Upper lobe of left lung (tissue), 6 donors: ENCODE measurements at places on chromosomes 12 and 14. TPM values are rescaled to one million over a fixed set of nuclear protein-coding genes. Genes with fewer than 3 reads are reported as not detected.

Gene KRT75
- total RNA-seq: not detected

Gene FOXN4
- total RNA-seq: 5.2 TPM

Gene AQP2
- total RNA-seq: not detected

Gene POTEM
- not detected for total RNA-seq

Gene MYF6
- not detected for total RNA-seq

Gene DIO2
- total RNA-seq: 1.7 TPM

Gene RNU4-1
- under 0.01 TPM for total RNA-seq

Gene FGF23
- total RNA-seq: not detected

Gene AMDHD1
- total RNA-seq: 2.2 TPM

Gene GPRC5A
- 698 TPM for total RNA-seq

Gene RPS6KL1
- 29.3 TPM for total RNA-seq

Gene PYM1
- 30.4 TPM for total RNA-seq

DNA sequence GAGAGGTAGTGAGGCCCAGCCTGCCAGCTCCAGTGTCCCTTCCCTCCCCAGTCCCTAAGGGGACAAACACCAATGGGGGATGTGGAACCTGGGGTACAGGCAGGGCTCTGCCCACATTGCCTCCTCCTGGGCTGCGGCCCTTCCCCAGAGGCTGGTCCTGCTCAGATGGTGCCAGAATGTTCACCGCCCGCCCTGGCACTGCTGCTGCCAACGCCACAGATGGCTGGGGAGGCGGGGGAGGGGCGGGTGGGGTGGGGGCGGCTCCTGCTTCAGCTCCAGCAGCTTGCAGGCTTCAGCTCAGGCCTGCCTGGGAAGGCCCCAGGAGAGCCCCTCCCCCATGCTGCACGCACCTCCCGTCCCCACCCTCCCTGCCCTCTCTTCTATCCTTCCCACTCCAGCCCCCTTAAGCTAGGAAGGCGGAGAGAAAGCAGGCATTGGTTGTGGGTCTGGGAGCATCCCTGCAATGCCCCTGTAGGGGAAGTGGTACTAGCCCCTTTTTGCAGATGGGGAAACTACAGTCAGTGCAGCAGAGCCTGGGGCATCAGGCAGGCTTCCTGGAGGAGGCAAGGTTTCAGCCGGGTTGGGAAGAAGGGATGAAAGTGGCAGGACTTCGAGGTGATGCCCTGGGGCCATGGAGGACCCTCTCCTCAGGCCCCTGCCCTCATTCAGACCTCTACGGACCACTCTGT lies 2.0 kb upstream of the BEGAIN start:
- no peak for DNase-seq

GRCh38 chr12:11739980-11740577 lies 90.6 kb downstream of the ETV6 start:
- DNase-seq: no peak

GRCh38 chr14:64815257-64815656 lies 64.5 kb downstream of the SPTB start:
- no peak for DNase-seq

DNA sequence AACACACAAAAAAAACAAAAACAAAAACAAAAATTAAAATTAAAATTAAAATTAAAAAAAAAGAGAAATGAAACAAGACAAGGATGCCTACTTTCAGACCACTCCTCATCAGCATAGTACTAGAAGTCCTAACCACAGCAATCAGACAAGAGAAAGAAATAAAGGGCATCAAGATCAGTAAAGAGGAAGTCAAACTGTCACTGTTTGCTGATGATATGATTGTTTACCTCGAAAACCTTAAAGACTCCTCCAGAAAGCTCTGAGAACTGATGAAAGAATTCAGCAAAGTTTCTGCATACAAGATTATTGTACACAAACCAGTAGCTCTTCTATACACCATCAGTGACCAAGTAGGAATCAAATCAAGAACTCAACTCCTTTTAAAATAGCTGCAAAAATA lies 29.2 kb downstream of the ALG10 start:
- DNase-seq: no peak

- no peak for DNase-seq
Measured at GRCh38 chr12:673849-674248, 10.6 kb upstream of the NINJ2 start.

DNA sequence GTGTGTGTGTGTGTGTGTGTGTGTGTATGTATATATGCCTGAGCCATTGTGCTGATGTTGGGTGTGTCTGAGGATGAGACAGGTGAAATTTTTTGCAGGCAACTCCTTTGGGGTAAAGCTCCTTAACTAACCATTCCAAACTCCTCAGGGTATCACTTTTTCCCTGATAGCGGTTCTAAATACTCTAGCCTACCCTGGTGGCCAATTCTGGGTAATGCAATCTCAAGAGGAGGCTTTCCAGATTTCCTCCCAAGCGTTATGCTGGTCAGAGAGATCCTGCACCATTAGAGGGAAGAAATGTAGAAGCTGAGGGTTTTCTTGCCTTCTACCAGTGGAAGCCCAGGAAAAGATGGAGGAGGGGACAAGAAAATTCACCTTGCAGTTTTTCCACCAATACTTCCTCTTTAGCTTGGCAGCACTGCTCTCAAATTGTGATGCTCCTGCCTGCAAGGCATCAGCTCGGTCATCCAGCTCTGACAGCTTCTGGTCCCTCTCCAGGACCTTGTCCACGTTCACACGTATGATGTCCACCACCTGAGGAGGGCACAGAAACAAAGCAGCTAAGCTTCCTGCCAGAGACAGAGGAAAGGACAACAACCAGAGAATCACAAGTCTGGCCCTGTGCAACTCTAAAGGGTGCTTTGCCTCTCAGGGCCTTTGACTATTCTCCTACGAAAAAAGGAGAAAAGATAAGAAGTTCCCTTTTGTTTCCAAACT lies 4.9 kb downstream of the VAMP1 start:
- no peak for DNase-seq

DNA sequence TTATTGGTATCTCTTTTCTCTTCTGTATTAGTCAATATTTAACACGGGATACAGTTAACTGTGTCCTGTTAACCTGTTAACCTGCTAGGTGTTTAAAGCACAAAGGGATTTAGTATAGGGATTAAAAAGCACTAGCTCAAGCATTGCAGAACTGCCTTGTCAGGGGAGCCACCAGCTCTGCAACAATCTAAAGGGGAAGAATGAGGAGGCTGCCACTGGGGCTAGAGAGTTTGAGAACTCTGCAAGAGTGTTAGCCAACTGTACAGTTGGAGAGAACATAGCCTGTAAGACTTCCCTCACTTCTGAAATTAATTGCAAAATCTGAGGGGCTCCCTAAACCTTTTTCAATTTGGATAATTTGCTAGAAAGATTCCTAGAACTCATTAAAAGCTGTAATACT lies 6.5 kb upstream of the VRK1 start:
- DNase-seq: no peak

GRCh38 chr14:84074626-84075025 lies 1455.3 kb upstream of the FLRT2 start:
- no peak for DNase-seq

GRCh38 chr12:21718403-21718802 lies 56.1 kb downstream of the KCNJ8 start:
- DNase-seq: no peak

- no peak for DNase-seq
Measured at GRCh38 chr12:16622338-16622737, 16.4 kb upstream of the LMO3 start.

GRCh38 chr12:47725091-47725772 lies at the start of gene ENDOU:
Gene ENDOU, minus strand, starts transcription at chr12:47725490. Its CDS starts 77 bp downstream, at chr12:47725413.
- DNase-seq: no peak

GRCh38 chr12:52213564-52214420 lies 19.3 kb upstream of the KRT7 start:
- DNase-seq: peak; percentile 91

DNA sequence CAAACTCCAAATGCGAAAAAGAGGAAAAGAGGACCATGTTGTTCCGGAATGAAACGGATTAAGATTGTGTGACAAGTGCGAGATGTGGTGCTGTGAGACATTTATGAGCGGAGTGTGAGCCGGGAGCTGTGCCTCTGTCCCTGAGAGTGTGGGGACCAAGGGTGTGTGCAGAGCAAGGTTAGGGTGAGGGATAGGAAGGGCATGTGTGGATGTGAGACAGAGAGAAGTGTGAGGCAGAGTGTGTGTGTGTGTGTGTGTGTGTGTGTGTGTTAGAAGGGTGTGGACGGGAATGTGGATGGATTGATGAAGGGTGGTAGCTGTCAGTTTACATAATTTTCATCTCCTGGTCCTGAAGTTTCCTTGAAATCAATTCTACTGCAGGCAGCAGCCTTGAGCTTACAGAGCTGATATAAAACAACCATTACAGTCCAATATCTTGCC lies 4.3 kb upstream of the OTX2 start:
- no peak for DNase-seq

- DNase-seq: no peak
Measured at GRCh38 chr12:71810921-71811320, 28.6 kb upstream of the TBC1D15 start.

DNA sequence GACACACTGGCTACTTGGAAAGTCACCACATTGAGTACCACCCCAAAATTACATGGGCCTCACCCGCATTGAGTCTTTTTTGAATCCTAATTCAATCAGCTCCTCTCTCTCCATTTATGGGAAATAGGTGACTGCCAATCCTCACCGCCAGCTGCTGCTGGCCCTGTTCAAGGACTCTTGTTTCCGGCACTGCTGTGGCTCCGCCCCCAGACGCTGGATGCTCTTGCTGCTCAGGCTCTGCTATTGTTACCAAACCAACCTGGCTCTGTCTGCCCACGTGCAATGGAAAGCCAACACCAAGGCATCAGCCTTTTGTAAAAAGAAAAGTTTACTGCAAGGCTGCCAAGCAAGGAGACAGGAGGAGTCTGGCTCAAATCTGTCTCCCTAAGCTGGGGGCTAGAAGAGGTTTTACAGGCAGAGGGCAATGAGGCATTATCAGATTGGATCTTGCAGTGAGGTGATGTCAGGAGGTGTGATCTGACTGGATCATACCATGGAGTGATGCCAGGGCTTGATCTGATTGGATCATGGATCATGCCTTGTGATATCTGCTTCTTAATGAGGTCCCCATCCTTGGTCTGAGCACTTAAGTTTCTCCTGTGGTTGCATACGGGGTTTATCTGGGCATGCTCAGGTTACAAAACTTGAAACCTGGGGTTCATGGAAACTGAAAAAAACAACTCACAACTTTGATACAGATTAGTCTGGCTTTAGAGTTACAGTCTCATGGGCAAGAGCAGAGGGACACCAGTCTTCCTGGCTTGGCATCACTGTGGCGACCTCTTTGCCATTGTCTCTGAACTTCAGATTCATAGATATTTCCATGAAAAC lies 117.1 kb upstream of the SLC35F4 start:
- peak; percentile 46 for DNase-seq

DNA sequence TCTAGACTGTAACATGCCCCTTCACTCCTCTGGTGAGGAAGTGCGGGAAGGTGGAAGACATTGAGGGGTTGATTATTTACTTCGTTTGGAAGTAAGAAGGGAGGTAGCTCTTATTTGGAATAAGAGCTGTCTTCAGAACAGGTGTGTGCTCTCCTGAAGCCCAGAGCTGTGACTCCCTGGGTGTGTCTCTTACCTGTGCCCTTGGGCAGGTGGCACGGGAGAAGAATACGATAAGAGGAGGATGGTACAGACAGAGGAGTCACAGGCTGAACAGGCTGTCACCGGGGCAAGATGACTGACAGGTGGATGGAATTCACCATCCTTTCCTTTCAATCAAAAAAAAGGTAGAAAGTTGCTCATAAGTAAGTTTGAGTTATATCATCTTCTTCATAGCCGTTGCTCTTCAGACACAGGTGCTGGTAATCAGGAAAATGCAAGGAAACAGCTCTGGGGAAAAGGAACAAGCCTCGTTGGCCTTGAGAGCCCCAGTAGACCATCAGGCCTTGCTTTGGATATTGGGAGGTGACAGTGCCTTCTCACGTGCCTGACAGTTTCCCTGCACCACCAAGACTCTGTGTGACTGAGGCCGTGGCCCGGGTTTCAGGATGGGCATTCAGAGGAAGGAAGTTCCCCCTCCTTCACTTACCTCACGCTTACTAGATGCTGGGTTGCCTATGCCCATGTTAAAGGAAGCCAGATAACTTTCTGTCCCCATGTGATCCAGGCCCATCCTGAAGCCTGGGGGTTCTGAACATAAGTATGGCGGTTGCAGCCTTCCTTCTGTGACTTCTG lies 120.4 kb downstream of the ETV6 start:
- DNase-seq: peak; percentile 39

DNA sequence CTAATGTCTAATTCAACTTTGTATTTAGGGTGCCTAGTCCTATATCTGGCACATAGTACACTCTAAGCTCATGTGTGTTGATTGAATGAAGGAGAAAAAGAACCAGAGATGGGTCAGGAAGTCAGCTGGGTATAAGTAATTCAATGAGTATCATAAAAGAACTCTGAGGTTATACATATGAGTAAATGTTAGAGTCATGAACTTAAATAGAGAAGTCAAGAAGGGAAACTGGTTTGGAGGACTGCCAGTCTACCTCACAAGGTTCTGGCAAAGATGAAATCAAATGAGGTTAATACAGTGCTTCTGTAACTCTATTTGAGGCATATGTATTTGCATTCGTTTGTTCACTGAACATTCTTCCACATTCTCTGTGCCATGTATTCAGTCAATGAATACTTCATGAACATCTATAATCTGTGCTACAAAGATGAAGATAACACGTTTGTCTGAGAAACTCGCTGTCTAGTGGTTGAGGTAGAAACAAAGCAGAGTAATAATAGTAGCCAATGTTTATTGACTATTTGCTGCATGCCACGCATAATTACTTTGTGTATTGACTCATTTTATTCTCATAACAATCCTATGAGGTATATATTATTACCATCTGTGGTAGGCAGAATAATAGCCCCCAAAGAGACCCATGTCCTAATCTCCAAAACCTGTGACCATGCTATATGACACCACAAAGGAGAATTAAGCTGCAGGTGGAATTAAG lies 88.9 kb downstream of the PTGER2 start:
- no peak for DNase-seq

GRCh38 chr12:120680165-120680738 lies 6.7 kb upstream of the MLEC start:
- no peak for DNase-seq

DNA sequence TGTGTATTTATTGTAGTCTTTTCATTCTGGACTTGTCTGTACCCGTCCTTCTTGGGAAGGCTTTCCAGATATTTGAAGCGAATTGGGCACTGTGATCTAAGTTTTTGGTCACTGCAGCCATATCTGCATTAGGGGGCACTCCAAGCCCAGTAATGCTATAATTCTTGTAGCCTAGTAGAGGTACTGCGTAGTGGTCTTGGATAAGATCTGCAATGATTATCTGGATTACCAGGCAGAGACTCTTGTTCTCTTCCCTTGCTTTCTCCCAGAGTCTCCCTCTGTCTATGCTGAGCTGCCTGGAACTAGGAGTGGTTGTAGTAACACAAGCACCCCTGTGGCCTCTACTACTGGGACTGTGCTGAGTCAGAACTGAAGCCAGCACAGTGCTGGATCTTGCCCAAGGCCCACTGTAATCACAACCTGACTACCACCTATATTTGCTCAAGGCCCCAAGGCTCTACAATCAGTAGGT lies 30.0 kb downstream of the SLC38A2 start:
- DNase-seq: no peak

GRCh38 chr12:70052931-70053497 lies 190.2 kb upstream of the CNOT2 start:
- peak; percentile 73 for DNase-seq

DNA sequence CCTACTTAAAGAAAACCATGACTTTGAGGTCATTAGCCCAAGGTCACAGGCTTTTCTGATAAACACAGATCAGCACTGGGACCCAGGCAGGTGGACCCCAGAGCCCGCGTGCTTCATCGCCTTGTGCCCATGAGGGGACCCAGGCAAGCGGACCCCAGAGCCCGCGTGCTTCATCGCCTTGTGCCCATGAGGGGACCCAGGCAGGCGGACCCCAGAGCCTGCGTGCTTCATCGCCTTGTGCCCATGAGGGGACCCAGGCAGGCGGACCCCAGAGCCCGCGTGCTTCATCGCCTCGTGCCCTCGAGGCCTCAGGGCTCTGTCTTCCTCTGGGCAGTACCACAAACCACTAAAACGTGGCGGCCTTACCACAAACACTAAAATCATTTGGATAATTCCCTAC lies 31.7 kb downstream of the STX2 start:
- DNase-seq: peak; percentile 61
